ENCODE measurements at places on chromosomes 3 and 15.

DNA sequence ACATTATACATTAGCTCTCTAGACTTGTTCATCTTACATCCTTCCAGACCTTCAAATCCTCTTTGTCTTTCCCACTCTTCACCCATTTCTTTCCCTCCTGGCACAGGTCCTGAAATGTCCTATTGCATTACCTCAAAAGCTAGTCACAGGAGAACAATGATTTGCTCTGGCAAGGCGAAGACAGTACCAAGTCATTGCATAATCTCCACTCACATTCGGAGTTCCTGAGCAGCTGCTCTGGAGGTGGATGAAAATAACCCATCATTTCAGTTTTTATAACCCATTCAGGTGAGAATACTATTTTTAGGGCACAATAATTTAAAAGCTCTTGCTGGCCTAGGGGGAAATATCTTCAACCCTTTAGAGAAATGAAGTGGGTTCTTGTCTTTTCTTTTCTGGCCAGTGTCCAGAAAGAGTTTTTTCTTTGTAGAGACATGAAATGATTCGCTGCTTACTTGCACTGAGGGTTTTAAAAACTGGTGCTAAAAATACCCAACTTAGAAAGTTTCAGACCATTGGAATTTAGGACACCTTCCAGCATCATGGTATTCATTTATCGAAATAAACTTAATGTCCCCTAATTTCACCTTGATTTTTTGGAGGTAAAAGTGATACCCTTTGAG lies 23.4 kb upstream of the DYNC1LI1 start:
- no peak for DNase-seq

DNA sequence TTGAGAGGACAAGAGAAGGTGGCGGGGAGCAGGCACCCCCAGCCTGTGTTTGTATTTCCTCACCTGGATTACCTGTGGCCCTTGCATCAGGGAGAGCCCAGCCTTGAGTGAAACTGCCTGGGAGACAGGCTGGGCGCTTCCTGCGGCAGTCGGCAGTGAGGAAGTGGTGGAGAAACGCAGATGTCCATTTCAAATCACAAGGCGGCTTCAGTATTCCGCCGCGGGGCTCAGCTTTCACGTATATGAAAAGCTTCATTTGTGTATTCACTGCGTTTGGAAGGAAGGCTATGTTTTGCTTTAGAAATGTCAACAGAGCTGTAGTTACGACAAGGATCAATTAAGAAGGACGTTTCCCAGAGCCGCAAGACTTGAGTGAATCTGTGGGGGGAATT lies 167.4 kb upstream of the CTDSPL start:
- DNase-seq = no peak

DNA sequence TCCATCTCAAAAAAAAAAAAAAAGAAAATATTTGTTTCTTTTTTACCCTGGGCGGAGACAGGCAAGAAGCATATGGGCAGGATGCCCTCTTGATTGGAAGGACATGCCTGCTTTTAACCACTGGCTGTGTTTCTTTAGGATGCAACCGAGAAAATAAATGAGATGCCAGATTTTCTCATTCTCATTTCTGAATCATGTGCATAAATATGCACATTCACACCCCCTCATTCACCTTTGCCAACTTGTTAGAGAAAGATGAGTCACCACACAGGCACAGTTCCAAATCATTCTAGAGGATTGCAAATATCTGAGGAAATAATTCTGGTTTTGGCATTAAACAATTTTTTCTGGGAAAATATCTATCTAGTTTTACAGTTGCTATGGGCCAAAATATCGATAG lies 3.3 kb downstream of the LIPH start:
- DNase-seq = no peak

DNA sequence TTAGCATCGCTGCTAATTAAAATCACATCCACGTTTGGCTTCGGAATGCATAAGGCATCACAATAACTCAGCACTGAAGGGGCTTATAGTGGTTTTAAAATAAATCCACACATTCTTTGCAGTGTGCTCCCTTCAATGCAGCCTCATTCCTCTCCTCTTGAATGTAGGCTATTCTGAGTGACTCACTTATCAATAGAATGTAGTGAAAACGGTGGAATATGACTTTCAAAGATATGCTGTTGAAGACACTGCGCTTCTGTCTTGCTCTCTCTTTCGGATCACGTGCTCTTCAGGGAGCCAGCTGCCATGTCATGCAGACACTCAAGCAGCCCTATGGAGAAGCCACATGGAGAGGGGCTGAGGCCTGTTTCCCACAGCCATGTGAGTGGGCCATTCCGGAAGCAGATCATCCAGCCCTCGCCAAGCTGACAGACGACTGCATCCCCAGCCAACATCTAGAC lies 87.4 kb downstream of the CRYGS start:
- DNase-seq = no peak

- DNase-seq = no peak
Observed at GRCh38 chr3:180073561-180073960, 36.8 kb upstream of the PEX5L start.

DNA sequence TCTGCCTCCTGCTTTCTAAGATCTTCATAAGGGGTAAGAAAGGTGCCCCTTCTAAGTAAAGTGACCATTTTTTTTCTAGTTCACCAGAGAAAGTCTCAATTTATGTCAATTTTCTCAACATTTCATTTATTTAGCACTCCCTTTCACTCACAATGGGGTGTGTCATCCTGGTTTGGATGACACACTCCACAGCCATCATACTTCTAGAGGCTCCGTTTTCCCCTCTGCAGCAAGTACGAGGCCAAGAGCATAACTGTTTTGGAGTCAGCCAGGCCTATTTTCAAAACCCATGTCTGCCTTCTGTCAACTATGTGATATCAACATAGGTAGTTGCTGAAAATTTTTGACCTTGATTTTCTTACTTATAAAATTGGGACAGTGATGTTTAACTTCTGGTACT lies 703.2 kb downstream of the NLGN1 start:
- no peak for DNase-seq
